ENCODE measurements at places on chromosomes 7 and 10.

DNA sequence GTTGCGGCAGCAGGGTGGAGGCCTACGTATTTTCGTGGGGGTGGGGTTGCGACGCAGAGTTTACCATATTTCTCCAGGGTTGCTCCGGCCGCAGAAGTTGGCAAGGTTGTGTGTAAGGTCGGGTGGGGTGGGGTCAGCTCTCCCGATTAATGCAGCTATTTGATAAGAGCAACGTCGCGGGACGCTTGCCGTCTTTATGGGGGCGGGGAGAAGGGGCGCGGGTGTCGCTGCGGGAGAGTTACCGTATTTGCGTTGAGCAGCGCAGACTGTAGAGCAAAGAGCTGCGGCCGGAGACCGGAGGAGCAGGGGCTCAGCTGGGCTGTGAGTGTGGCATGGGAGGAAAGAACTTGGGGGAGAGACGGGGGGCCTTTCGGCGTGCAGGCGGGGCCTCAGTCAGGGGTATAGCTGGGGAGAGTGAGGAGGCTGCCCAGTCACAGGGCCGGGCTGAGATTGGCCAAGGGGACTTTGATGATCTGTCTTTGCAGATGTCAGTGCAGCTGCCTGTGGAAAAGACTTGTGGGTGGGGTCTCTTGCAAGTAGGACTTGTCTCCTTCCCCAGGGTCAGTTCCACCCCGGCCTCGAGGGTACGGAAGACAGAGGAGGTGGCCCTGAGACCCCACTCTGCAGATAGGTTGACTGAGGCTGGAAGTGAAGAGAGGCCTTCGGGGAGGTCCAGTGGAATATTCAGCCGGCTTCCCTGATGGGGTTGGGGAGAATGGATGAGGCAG lies 26.6 kb downstream of the ZNF775 start:
- no peak for DNase-seq

DNA sequence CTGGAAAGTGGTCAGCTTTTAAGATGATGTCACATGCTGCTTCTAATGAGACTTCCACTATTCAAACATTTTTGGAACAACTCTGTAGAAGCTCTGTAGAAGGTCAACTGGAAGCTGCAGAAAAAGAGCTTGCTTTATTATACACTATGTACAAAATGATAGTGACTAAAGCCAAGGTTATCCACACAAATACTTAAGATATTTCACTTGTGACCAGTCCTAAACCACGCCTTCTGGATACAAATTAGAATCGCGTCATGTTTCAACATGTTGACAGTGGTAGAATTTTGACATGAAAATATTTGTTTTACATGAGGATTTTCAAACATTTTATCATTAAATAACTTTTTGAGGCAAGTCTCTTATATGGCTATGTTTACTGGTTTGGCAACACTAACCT lies 499.6 kb upstream of the PHF14 start:
- DNase-seq = no peak

DNA sequence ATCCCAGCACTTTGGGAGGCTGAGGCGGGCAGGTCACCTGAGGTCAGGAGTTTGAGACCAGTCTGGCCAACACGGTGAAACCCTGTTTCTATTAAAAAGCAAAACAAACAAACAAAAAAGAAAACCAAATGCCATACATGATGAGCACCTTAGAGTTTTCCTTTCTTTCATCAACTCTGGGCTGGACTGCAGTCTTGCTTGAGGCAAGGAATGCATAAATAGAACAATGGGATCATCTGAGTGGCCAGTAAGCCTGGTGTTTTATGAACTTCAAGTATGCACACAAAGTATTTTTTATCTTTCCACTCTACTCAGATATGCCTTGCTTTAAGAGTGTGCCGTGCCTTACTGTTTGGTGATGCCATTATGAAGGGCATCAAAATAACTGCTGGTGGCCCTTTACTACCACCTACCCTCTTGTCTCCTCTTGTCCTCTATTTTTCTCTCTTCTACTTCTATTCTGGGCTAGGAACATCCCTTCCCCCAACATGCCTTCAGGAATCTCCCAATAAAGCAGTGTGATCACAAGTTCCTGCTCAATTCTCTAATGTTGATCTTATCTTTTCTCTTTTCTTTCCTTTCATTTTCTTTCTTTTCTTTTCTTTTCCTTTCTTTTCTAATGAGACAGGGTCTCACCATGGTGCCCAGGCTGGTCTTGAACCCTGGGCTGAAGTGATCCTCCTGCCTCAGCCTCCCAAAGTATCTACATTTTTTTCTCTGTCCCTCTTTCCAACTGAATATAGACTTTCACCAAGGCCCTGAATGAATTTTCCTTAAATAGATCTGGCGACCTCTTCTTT lies 10.2 kb downstream of the SCD start:
- DNase-seq = no peak

- DNase-seq = no peak
Measured at GRCh38 chr7:155187061-155187785, 110.5 kb upstream of the INSIG1 start.

GRCh38 chr7:107594961-107595737 lies 15.1 kb downstream of the BCAP29 start:
- DNase-seq = peak; percentile 11

DNA sequence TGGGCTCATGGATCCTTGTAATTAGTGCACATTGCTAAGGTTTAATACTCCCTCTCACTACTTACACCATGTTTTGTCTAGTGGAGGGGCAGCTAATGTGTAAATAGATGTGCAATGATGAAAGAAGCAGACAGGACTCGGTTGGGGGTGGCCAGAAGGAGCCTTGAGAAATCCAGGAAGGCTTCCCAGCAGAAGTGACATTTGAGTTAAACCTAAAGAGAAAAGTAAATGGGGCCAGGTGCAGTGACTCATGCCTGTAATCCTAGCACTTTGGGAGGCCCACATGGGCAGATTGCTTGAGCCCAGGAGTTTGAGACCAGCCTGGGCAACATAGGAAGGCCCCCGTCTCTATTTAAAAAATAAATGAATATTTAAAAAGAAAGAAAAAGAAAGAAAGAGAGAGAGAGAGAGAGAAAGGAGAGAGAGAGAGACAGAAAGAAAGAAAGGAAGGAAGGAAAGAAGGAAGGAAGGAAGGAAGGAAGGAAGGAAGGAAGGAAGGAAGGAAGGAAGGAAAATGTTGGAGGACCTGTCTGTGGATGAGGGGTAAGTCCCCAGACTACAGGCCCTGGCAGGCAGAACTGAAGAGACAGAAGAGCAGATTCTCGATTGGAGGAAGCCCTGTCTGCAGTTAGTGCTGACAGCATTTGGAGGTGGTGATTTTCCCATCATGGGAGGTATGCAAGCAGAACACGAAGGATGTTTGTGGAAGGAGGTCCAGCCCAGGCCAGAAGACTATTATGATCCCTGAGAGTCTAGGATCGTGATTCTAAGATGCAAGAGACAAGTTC lies 3.6 kb downstream of the ELN start:
- no peak for DNase-seq

DNA sequence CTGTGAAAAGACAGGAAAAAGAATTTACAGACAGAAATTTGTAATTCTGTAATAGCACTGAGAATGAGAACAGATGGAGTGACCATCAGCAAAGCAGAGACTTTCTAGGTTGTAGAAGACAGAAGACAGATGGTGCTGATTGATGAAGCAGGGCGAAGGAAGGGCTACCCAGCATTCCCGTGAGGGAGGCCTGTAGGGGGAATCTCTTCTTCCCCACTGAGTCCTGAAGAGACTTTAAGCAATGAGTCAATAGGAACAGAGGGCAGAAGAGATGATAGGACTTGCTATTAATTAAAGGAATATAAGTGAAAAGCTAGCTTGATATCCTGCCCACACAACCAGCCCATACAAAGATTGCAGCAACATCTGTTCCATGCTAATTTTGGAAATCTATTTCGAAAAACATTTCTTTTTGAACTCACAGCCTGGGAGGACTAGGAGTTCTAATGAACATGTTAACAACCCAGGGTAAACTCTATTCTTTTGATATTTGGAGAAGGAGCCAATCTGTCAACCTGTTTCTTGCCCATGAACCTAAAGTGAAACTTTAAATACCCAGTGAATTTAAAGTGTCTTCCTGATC lies 44.1 kb downstream of the RALA start:
- DNase-seq = no peak

GRCh38 chr7:44073664-44074348 lies 8.4 kb upstream of the PGAM2 start:
- peak; percentile 77 for DNase-seq
